Germinal center (tissue), 1 donor: ENCODE measurements at places on chromosomes 3 and 15.

DNA sequence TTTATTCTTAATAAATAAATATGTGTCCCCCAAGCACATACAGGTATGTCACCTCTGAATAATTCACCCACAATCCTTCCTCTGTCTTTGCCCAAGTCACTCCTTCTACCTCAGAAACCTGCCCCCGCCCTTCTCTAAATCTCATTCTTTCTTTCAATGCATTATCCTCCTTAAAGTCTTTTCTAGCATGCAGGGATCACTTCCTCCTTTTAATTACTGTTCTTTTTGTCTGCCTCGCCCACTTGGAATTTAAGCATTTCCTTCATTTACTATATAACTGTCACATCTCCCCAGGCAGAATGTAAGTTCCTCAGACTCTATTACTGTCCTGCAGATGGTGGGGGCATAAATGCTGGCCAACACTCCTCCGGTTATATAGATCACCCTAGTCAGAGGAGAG, 7.8 kb downstream of the CCDC80 start:
- no peak for DNase-seq

GRCh38 chr15:91988071-91988470, 134.6 kb downstream of the SLCO3A1 start:
- no peak for DNase-seq

DNA sequence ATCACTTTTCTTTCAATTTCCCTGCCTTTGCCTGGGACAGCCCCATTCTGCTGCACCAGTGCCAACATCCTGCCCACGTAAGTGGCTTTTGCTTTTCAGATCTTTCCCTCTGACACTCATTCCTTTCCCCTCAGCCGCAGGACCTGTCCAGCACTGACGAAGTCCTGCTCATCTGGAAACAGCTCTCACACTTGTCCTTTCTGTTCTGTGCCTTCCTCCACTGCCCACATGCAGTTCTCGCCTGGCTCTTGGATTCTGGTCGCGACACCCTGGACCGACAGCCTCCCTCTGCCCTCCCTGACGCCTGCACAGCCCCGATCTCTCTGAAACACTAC, 99.7 kb downstream of the ADCY5 start:
- DNase-seq = no peak

DNA sequence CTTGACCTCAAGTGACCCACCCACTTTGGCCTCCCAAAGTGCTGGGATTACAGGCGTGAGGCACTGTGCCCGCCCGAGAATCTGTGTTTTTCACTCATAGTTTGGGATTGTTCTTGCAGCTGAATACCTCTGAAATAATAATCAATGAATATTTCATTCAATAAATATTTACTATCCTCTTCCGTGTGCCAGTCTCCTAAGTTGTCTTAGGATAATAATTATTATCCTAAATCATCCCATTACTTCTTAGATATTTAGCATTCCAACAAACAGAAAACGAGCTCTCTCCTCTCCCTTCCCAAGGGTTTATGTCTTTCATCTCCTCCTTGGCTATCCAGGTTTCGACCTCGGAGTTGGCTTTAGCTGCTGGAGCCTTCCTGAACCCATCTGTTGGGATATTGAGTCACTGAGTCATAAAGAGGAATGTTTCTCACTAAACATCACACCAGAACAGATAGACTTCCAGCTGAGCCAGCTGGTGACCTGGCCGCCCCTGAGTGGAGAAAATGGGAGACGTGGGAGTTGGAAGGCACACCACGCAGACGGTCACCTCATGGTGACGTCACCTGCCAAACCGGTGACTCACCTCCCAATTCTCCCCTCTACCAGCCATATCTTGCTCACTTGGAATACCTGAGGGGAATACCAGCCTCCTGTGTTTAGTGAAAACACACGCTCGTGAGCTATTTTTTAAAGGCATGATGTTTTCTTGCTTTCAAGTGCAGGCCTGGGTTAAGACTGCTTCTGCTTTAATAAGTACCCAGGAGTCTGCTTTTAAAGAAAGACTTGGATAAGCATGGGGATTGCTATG, 43.9 kb downstream of the BHLHE40 start:
- no peak for DNase-seq

GRCh38 chr3:188052169-188053035, 101.6 kb upstream of the LPP start:
- no peak for DNase-seq

DNA sequence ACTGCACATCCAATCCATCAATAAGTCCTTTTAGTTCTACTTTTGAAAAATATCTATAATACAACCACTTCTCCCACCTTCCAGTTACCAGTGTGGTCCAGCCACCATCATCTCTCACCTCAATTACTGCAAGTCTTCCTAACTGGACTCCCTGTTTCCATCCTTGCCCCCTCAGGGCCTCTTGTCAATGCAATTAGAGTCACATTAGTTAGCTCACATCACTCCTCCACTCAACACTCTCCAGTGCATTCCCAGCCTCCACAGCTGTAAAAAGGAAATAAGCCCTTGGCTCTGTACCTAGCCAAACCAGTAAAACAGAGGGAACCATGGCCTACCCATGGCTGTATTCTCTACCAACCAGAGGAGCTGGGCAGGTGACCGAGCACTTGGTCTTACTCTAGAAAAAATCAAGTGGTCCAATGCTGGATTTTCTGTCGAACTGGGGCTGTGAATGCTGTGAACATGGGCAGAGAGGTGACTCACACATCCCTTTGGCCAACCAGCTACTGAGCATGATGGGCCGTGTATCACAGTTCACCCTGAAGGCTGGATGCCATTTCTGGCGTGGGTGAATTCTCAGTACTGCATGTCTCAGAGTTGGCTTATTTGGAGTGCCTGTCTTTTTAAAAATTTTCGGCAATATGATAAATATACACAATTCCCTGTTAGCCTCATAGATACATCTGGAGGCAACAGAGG, 62.5 kb upstream of the C15orf61 start:
- DNase-seq = no peak

DNA sequence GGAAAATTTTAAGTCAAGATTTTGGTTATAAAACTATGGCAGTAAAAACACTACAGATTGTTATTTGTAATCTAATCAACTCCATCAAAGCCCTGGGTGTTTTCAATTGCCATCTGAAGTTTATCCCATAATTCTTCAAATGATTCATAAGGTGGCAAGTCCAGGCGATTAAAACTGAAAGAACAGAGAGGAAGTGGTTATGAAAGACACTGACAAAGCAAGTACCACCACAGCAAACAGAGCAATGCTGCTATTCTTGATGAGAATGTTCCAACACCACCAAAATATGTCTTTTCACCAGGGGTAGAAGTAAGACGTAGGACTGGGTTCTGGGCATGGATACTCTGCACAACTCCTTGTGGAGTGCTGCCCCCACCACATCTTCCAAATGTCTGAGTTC, 86.9 kb upstream of the PRTG start:
- no peak for DNase-seq

GRCh38 chr3:102536456-102536855, 101.6 kb downstream of the ZPLD1 start:
- DNase-seq = peak; percentile 6

GRCh38 chr3:158384019-158384418, 187.0 kb upstream of the MLF1 start:
- DNase-seq = no peak

DNA sequence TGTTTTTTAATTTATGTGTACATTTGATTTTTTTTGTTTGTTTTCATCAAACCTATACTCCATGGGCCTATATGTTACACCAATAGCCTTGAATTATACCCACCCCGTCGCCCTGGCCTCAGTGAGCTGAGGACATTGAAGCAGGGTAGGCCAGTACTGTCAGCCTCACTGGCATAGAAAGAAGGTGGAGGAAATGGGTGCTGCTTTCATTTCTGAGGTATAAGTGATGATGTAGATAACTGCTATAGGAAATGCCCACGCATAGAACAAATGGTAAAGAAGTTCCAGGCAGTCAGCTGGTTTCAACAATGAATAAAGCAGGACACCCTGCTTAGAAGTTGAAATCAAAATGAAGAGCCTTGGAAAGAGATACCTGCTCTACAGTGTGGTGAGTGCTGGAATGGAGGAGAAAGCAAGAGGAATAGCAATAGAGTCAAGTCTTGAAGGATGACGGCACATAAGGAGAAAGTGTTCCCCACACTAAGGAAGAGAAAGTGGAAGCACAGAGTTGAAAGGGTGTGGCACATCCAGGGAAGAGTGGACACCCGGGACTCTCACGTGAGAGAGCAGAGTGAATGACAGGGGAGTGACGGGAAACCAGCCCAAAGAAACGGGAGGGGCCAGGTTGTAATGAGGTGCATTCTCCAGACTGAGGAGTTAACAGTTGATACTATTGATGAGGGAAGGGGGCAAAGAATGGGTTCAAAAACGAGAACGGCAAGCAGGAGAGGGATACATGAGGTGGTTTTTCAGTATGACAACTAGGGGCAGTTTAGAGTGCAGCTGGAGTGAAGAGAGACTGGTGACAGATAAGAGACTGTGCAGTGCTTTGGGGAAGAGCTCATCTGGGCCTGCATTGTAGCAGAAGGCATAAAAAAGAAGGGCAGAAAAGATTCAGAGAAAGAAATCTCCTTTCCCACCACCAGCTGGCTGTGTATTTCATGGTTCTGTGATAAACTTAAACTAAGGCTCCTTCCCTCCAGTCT, 70.5 kb downstream of the KLHL25 start:
- no peak for DNase-seq
